ENCODE measurements at places on chromosomes 16 and 17.

GRCh38 chr16:86824751-86825296, 246.5 kb downstream of the FOXL1 start:
- DNase-seq: no peak

DNA sequence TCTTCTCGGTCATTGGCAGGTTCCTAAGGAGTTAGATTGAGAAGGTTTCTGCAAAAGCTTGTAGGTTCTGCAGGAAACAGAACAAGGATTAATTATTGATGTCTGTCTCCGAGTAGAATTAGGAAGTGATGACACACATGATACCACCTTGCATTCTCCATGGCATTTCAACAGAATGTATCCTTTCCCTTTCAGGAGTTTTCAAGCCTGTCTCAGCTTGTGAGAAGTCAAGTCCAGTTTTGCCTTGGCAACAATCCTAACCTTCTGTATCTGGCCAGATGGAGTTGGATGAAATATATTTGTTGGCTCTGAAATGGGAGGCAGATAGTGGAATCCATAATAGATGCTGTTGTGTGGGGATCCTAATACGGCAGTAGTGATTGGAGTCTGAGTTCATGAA, 235.5 kb downstream of the SHISA9 start:
- DNase-seq: no peak

DNA sequence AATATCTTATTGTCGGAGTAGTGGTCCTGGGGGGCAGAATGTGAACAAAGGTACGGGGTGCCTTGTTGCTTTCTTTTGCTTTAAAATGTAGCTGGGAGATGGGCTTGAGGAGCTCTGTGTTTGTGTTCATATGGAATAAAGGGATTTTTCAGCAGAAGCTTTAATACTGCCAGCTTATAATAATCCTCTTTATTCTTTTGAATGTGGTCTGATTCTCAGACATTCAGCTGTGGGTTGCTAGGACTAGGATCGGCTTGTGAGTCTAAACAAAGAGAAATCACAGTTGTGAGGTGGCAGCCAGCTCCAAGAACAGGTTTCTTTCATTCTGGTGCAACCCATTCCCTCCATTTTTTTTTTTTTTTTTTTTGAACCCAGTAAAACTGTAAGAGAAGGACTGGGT, 7.2 kb downstream of the MRPL58 start:
- DNase-seq: no peak

- peak; percentile 4 for DNase-seq
Measured at GRCh38 chr16:68131813-68132706, 46.9 kb downstream of the NFATC3 start.

GRCh38 chr17:48393283-48393682, 36.7 kb downstream of the SKAP1 start:
- DNase-seq: no peak

- no peak for DNase-seq
Measured at GRCh38 chr16:83517398-83517797, 290.4 kb upstream of the HSBP1 start.

DNA sequence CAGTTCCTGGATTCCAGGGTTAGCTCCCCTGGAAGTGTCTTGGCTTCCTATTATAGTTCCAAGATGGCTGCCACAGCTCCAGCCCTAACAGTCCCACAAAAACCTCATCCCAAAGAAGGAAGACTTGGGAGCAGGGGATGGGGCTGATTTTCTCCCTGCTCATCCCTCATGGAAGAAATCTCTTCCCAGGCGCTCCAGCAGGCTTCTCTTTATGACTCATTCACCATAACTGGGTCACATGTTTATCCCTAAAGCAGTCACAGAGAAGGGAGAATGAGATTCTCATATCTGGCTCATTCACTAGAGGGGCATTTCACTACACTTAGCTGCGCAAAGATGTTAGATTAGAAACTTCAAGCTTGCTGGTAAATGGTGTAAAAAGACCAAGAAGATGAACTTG, 206.5 kb upstream of the IRX3 start:
- no peak for DNase-seq

GRCh38 chr16:85566561-85567100, 46.5 kb upstream of the GSE1 start:
- no peak for DNase-seq

DNA sequence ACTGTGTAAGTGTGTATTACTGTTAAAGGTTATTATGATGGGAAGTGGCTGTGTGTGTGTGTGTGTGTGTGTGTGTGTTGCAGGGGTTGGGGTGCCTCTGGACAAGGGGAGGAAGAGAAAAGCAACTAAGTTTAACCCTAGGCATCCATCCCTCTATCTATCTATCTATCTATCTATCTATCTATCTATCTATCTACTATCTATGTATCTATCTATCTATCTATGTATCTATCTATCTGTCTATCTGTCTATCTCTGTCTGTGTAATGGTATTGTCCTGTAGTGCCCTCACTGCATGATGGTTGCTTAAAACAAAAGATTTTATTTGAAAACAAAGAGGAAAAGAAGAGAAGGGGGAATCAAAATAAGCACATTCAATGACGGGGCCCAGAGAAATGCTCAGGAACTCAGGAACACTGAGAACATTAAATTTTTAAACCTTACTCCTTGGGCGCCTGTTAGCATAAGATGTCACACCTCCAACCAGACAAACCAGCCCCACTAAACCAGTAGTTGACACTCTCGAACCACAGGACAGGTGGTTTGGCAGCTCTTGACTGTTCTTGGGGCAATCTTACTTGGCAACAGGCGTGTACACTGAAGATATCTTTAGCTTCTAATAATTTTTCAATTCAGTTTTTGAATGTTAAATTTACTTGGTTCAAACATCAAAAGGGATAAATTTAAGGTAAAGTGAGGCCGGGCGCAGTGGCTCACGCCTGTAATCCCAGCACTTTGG, 5.1 kb upstream of the RPL26 start:
- no peak for DNase-seq

DNA sequence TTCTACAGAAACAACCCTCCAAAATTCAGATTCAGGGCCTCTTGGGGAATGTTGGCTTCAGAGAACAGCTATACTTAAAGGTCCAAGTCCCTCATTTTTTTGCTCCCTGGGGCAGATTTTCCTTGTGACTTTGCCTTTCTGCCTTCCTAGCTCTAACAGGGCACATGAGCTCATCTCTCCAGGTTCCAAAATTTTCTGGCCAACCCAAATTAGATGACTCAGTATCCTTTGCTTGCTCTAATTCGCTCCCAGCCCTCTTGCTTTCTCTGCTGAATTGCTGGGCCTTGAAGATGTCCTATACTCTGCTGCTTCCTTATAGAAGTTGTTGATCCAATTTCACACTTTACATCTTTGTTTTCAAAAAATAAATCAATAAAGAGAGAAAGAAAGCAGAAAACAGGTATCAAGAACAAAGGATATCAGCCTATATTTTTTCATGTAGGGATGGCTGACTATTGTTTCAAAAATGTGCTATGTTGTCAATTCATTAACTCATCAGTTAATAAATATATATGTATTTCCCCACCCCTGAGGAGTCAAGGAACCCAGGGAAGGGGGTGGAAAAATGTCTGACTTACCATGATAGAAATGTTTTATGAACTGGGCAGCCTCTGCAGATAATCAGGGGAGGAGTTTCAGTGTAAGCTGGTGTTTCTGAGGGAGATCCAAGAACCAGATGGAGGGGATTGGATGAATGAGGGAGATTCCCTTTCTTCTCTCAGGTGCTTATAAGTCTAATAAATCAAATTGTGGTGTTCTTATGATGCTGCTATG, 1.0 kb upstream of the KRTAP4-2 start:
- no peak for DNase-seq

- no peak for DNase-seq
Measured at GRCh38 chr17:49519781-49520180, 24.7 kb downstream of the NGFR start.

DNA sequence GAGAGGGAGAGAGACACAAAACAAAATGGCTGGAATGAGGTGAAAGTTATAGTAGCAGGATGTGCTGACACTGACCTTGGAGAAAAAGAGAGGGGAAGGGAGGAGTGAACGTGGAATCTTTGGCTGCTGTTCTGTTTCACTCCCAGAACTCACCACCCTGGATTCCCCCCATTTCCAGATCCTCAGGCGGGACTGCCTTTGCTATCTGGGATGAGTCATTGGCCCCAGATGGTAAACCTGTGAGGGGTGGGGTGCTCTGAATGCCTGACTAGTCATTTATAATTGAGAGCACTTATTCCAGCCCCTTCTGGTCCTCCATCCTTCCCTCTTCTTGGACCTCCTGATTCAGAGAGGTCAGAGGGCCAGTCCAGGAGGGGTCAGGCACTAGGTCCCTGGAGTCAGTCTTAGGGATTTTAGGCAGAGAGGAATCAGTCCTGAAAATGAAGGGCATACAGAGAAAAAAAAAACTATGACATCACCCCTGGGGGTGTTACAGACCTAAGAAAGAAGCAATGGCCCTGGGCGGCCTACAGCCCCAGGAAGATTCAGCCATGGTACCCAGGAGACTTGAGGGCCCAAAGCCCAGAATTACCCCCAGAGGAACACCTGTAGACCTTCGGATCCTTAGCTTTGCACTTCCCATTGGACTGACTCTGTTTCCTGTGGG, 2.2 kb upstream of the ZG16 start:
- DNase-seq: no peak

DNA sequence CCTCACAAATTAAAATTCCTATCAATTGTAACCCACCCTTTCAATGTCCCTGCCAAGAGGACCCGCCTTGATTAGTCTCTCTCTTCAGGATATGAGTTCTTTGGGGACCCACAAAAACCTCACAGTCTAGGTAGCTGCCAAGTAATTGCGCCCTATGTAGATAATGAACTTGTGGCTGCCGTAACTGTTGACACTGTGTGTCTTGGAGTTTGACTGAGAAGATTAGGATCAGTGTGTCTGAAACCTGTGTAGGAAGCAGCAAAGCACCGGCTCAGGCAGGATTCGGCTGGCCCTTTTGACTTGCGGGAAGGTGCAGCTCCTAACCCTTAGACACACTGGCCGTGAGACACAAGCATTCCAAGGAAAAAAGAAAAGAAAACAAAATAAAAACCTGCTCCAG, 17.8 kb upstream of the SLC6A4 start:
- DNase-seq: no peak

DNA sequence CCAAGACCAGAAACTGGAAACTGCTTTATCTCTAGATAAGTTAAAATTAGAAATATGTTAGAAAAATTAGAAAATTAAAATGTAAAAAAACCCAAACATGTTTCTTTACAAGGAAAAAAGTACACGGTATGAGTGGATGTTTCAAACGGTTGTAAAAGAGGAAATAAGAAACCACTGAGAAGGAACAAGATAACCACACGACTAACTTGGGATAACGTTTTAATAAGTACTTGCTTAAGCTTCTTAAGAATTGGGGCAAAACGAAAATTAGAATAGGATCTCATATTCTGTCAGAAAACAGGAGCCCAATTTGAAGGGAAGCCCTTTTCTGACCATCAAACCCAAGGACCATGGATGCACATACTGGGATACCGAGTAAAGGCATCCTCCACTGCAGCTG, 31.0 kb downstream of the MBTPS1 start:
- DNase-seq: no peak

- no peak for DNase-seq
Measured at GRCh38 chr16:74153773-74154172, 142.8 kb upstream of the PSMD7 start.

- DNase-seq: no peak
Measured at GRCh38 chr17:14793237-14793636, 471.9 kb downstream of the PMP22 start.

DNA sequence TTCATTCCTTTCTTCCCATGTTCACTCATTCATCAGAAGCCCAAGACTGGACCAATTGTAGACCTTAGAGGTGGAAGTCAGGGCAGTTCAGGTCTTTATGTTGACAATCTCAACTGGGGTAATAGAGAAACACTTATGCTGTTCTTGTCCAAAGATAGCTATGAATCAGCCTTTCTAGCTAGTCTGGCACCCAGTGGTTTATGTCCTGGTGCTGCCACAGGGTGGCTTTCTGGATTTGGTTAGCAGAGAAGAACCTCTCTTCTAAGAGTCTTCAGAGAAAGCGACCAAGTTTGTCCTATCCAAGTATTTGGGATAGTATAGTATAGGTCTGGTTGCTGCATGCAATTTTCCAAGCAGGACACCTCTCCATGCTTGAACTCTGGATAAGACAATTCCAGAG, 83.3 kb downstream of the NOG start:
- no peak for DNase-seq

- no peak for DNase-seq
Measured at GRCh38 chr16:30147843-30148510, 25.0 kb upstream of the MAPK3 start.

- no peak for DNase-seq
Measured at GRCh38 chr16:10339777-10340732, 45.8 kb upstream of the ATF7IP2 start.

- no peak for DNase-seq
Measured at GRCh38 chr16:58048494-58049231, 23.1 kb downstream of the MMP15 start.

DNA sequence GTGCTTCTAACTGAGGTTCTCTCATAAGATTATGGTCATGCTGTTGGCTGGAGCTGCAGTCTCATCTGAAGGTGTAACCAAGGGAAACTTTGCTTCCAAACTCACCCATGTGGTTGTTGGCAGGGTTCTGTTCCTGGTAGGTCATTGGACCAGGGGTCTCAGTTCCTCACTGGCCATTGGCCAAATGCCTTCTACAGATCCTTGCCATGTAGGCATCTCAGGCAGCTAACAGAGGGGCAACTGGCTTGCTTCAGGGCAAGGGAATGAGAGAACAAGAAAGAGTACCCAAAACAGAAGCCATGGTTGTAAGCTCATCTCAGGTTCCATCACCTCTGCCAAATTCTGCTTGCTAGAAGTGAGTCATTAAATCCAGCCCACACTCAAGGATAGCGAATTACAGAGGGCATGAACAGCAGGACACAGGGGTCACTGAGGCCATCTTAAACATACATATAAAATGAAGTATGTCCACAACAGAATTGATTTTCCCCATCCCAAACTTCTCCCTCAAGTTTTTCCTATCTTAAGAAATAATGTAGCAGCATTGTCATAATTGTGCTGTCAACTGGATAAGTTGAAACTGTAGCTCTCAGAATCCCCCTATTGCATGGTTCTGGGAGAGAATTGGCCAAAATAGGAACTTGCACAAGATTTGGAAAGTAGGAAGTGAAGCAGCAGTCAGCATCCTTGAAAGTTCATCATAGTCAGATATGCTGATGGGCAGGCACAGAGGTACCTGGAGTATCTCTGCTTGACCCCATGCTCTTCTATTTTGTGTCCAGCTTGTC, 42.4 kb upstream of the CES5A start:
- no peak for DNase-seq

DNA sequence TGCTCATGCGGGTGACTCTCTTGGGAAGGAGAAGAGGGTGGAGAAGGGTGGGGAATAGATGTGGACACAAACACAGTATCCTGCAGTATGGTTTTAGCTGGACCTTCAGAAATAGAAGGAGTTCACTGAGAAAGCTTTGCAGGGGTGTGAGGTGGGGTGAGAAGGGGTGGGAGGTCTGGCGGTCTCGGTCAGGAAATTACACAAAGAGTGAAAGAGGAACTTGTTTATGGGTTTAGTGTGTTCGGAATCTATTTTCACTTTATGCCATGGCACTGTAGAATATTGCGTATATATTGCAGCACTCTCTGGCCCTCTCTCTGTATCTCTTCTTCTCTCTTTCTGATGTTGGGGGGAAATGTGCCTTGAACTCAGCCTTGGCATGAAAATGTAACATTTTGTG, 148.2 kb upstream of the GOT2 start:
- DNase-seq: no peak
